NCI-H1694 (cell line): ENCODE measurements at places on chromosomes 3 and 15.

- no peak for DNase-seq
Observed at GRCh38 chr3:139339219-139339906, 4.5 kb upstream of the MRPS22 start.

GRCh38 chr15:49789436-49789835 is 168.6 kb downstream of the DTWD1 start:
- no peak for DNase-seq

DNA sequence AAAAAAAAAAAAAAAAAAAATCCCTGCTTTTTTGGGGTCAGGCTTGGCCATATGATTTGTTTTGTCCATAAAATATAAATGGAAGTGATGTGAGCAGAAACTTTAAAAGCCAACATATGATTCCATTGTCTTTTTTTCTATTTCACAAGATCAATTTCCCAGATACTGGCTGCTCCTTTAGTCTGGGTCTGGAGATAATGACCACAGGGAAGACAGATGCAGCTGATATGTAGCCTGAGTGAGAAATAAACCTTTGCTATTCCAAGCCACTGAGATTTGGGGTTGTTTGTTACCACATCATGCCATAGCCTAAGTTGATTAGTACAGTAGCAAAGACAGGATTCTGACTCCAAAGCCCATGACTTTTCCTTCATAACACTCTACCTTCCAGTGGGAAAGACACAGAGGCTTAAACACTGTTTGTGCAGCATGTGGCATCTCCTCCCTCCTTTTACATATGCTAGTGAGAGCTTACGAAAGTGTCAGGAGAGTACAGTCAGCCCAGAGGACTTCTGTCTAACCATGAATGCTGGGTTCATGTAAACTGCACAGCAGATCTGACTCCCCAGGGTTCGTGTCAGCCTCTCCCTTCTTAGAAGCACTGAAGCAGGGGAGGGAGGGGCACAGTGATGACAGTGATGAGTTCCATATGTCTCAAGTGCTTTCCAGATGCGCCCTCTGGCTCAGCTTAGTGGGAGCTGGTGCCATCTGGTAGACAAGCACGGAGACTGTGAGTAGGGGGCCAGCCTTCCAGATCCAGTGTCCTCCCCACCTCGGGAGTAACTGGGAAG is 36.7 kb upstream of the SLC7A14 start:
- peak; percentile 92 for DNase-seq

- no peak for DNase-seq
Observed at GRCh38 chr3:49411535-49411967, 225 bp downstream of the RHOA start.

DNA sequence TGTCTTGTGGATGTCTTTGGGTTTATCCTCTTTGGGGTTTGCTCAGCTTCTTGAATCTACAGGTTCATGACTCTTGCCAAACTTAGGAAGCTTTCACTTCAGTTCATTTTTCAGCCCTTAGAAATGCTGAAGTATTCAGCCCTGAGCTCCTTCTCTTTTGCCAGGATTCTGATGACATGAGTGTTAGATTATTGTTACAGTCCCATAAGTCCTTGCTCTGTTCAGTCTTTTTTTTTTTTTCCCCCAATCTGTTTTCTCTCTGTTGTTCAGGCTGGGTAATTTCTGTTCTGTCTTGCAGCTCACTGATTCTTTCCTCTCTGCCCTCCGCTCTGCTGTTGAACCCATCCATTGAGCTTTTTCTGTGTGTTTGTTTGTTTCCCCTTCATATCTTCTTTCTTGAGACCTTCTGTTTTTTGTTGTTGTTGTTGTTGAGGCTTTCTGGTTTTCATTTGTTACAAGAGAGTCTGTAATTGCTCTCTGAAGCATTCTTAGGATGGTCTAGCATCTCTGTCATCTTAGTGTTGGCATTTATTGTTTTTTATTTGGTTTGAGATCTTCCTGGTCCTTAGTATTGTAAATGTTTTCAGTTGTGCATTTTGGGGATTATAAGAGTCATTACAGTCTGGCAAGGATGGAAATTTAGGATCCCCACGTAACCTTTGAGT is 18.4 kb downstream of the LRCH3 start:
- DNase-seq, result no peak

DNA sequence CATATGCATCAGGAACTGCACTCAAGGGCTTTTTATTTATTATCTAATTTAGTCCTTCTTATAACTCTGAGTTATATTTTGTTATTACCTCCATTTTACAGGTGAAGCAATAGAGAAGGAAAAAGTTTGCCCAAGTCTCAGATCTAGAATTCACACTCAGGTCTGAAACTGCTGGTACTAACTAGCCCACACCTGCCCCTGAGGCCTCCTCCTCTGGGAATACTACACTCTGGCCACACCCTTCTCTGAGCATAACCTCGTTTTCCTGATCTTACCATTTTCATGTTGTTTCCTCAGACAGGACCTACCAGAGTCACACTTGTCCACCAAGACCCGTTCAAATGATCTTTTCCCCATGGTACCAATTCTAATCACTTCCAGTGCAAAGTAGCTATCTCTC is 94.1 kb upstream of the CHRM5 start:
- no peak for DNase-seq

- DNase-seq, result no peak
Observed at GRCh38 chr15:34493001-34493400, 55.4 kb upstream of the GOLGA8A start.
